Stimulated activated CD4-positive, alpha-beta T cell treated with anti-CD3 and anti-CD28 coated beads, Interleukin-4, amount 100 ng/mL, for 4 hours (primary cell): ENCODE measurements at places on chromosomes 11 and 22.

DNA sequence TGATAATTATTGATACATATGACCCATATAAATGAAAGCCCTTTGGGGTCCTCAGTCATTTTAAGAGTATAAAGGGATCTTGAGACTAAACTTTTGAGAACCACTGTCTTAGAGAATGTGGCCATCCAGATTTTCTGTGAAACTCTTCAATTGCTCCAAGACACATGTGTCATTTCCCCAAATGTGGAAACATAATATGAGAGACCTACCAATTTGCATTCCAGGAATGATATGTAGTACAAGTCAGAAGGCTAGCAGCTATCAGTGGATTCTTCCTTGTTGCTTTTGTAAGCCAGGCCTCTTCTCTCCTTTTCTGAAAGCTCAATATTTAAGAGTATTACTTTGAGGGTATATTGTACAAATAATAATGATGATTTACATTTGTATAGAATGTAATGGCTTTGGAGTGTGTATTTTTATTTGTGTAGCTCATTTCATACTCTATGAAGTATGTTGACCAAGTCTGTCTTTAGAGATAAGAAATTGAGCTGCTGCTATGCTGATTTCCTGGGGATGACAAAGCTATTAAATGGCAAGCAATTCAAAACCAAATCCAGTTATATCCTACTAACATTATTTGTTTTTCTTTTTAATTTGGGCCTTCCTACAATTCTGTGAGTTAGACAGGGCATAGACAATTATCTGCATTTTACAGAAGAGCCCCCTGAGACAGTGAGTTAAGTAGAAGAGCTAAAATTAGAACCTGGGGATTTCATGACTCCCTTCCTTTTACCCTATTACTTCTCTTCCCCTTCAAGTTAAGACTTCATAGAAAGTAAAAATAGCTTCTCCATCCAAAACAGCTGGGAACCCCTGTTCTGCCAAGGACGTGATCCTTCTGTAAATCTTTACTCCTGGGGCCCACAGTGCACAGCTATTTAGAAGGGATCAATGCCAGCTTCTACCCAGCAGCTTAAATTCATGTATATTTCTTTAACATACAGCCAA, 131.9 kb downstream of the WNT11 start:
- DNase-seq: no peak

- no peak for DNase-seq
These were observed 117.6 kb upstream of the ARHGAP20 start for GRCh38 chr11:110829873-110830272.

GRCh38 chr11:45336136-45336535, 50.0 kb upstream of the SYT13 start:
- DNase-seq: no peak

DNA sequence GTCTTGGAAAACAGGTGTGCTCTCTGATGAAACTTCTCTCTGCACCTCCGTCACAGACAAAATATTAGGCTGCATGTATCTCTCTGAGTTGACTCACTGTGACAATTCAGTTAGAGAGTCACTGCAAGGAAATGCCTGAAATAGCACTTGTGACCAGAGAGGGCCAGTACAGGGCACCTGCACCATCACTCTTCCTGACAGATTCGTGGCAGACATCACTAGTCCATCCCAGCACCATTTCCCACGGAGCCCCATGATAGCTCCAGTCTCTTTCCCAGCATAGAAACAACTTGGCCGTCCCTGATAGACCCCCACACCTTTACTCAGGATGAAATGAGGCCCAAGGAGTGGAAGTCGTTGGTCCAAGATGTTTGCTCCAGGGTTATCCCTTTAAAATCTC, 73.3 kb upstream of the ISX start:
- no peak for DNase-seq

GRCh38 chr11:72798361-72798760, 4.5 kb upstream of the STARD10 start:
- no peak for DNase-seq

DNA sequence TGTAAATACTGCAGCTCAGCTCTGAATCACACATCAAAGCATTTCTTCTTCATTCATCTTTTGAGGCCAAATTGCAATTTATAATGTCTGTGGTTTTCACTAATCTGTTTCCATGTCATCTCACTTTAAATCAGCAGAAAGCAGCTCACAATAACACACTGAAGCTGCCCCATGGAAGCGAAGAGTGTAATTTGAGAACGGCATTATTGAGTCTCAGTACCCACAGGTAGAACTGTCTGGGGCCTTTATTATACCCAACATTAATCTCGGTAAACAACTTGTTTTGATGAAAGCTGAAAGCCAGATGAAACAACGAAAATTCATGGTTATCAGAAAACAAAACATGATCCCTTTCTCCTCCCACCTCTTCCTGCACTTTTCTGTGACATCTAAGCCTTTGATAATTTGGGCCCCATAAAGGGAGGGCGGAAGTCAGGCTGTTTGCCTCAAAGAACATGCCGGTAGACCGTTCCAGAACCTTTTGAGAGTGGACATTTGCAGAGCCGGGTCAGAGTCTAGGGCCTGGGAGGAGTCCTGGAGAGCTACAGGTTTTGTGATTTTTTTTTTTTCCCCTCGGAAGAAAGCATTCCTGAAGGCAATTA, 68.2 kb upstream of the SESN3 start:
- DNase-seq: no peak
